ENCODE measurements at places on chromosomes 4 and X. TPM values are rescaled to one million over a fixed set of nuclear protein-coding genes. Genes with fewer than 3 reads are reported as not detected.

The FOXR2 gene
- total RNA-seq = not detected

The NAP1L3 gene
- 3.2 TPM for total RNA-seq

The ZNF732 gene
- 0.98 TPM for total RNA-seq

DNA sequence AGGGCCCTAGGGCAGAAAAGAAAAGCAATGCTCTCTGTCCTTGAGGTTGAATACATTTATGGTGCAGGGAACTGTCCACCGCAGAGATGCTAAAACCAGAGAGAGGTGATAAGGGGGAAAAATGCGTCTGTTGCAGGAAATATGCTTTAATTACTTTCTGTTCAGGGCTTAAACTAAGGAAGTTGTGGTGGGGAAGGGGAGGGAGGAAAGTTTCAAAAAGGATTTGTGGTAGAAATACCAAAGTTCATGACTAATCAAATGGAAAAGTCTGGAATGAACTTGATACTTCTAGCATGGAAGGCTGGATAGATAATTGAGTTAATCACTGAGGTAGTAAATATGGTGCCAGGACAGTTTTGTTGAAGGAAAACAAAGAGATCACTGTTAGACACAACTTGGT, 99.0 kb downstream of the ASB9 start:
- H3K36me3 ChIP-seq = no peaks in the 10 kb centered on the region
- no peak overlapping the region for H3K27ac ChIP-seq
- DNase-seq = no peak
- H3K4me1 ChIP-seq = no peaks in the 10 kb centered on the region
- H3K27me3 ChIP-seq = no peaks in the 10 kb centered on the region
- H3K4me3 ChIP-seq = no peak overlapping the region

The C1QTNF7 gene
- 12.0 TPM for total RNA-seq

DNA sequence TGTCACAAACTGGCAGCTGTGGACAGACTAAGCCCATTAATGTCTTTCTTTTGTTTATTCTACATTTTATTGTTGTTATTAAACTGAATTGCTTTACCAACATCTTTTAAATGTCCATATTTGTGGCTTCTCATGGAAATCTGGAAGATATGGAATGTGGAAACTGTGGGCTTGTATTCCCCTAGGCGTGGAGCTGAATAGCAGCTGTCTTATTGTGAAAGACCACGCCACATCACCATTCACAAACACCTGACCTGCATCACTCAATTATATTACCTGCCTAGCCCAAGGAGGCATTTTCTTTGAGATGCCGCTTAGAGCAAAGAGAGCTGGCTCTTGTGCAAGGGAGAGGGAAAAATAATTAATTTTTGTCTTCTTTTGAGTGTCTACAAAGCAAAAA, 96.9 kb upstream of the GPRIN3 start:
- H3K27ac ChIP-seq = no peak overlapping the region
- no peaks in the 10 kb centered on the region for H3K36me3 ChIP-seq
- H3K4me1 ChIP-seq = no peaks in the 10 kb centered on the region
- DNase-seq = no peak

DNA sequence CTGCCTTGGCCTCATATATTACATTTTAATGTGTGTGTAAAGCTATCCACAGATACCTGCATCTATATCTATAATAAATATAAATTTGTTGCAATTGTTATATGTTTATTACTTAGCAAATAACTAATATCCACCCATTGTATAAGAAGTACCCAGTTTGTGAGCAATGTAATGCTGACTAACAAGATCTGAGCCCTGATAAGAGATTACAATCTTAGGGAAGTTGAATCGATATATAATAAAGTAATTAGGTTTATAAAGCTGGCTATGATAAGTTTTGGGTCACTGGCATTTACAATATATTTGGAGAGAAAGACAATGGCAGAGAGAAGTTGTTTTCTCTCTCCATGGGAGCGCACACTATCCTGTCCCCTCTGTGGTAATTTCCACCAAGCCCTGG, 280.6 kb downstream of the NR3C2 start:
- H3K36me3 ChIP-seq = no peaks in the 10 kb centered on the region
- peaks cover 5% of the 10 kb centered on the region for H3K4me1 ChIP-seq
- no peak overlapping the region for H3K4me3 ChIP-seq
- no peak for DNase-seq
- H3K27me3 ChIP-seq = no peaks in the 10 kb centered on the region

- no peak overlapping the region for H3K27ac ChIP-seq
- no peaks in the 10 kb centered on the region for H3K36me3 ChIP-seq
- H3K4me3 ChIP-seq = no peak overlapping the region
- no peaks in the 10 kb centered on the region for H3K4me1 ChIP-seq
- H3K27me3 ChIP-seq = no peaks in the 10 kb centered on the region
These were observed 6.6 kb upstream of the GBA3 start for GRCh38 chr4:22686141-22686540.

The ZNF711 gene
- 2.2 TPM for total RNA-seq

GRCh38 chr4:8274765-8275547, 5.4 kb downstream of the HTRA3 start:
- no peaks in the 10 kb centered on the region for H3K27me3 ChIP-seq
- H3K27ac ChIP-seq = peak overlapping the region; percentile 89
- no peaks in the 10 kb centered on the region for H3K36me3 ChIP-seq
- peak overlapping the region; percentile 30 for H3K4me3 ChIP-seq

DNA sequence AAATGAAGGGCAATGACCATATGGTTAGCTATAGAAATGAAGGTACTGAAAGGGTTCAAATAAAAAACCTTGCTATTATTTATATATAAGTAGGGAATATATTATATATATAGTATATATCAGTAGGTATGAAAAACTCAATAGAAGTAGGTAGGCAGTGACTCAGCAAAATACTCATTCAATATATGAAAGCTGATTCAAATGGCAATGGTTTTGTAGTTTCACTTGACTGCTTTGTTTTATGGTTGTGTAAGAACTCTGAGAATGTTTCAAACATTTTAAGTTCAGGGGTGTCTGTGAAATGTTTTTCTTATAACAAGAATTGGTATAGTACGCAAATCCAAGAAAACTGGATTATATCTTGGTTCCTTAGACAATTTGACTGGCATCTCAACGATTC, 4.1 kb downstream of the ZNF280C start:
- no peak for DNase-seq
- H3K27ac ChIP-seq = no peak overlapping the region
- no peak overlapping the region for H3K4me3 ChIP-seq
- H3K36me3 ChIP-seq = no peaks in the 10 kb centered on the region

The PTCHD1 gene
- total RNA-seq = 3.4 TPM

DNA sequence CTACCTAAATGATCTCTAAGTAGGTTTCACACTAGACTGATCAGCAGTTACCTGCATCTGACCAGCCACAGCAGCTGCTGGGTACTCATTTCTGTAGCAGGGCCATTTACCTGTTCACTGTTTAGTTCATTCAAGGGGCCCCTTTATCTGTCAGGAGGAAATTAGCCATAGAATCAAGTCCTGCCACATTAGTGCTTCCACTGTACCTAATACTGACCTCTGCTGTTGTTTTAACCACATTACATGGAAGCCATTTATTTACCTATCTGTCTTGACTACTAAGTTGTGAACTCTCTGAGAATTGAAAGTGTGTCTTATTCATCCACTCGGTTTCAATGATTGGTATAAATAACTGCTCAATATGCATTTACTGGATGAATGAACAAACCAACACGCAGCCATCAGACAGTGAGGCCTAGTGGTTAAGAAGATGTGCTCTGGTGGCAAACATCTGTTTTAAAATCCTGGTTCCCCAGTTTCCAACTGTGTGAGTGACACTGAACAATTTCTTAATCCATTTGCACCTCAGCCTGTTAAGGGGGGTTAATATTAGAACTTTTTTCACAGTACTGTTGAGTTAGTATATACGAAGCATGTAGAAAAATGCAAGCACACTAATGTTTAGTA, 30.0 kb upstream of the ANXA5 start:
- no peak overlapping the region for H3K4me3 ChIP-seq
- no peaks in the 10 kb centered on the region for H3K4me1 ChIP-seq
- H3K27me3 ChIP-seq = no peaks in the 10 kb centered on the region
- no peaks in the 10 kb centered on the region for H3K36me3 ChIP-seq
- H3K27ac ChIP-seq = no peak overlapping the region

All from vagina (tissue), 2 donors.